Upper lobe of left lung (tissue), 6 donors: ENCODE measurements at places on chromosomes 3 and 15. TPM values are rescaled to one million over a fixed set of nuclear protein-coding genes. Genes with fewer than 3 reads are reported as not detected.

Gene ADAMTS17
- total RNA-seq = 4.6 TPM

Gene C3orf20
- total RNA-seq = not detected

Gene ZCWPW2
- 0.89 TPM for total RNA-seq

Gene CLDN16
- 0.06 TPM for total RNA-seq

Gene GOLGA6B
- not detected for total RNA-seq

Gene MAP6D1
- not detected for total RNA-seq

Gene P2RY14
- total RNA-seq = 6.2 TPM

Gene SLC6A20
- 12.3 TPM for total RNA-seq

Gene FAM107A
- 200 TPM for total RNA-seq

Gene ATP8B4
- total RNA-seq = 4.9 TPM

Gene ETFA
- 67.3 TPM for total RNA-seq

Gene NANOGP8
- 2.0 TPM for total RNA-seq

Gene MAGI1
- 62.3 TPM for total RNA-seq

Gene GOLGA8G
- not detected for total RNA-seq

Gene LRTM1
- not detected for total RNA-seq

Gene CISH
- total RNA-seq = 56.1 TPM

Gene GOLGA6L25
- total RNA-seq = not detected

Gene PRSS50
- total RNA-seq = 0.30 TPM

Gene ATP13A5
- total RNA-seq = 2.1 TPM

Gene OR5H6
- total RNA-seq = not detected

Gene FGD5
- 26.8 TPM for total RNA-seq

Gene GOLGA8S
- not detected for total RNA-seq

Gene SPATA12
- 0.43 TPM for total RNA-seq

Gene FOXL2
- not detected for total RNA-seq

Gene OXNAD1
- total RNA-seq = 7.2 TPM

Gene KLHL40
- not detected for total RNA-seq

Gene IL17RE
- total RNA-seq = 44.8 TPM

Gene TKT
- 445 TPM for total RNA-seq

Gene NLGN1
- 2.3 TPM for total RNA-seq

Gene RPS17
- 1,167 TPM for total RNA-seq

Gene MYZAP
- total RNA-seq = 36.6 TPM

Gene CLRN1
- not detected for total RNA-seq

Gene IQCF5
- not detected for total RNA-seq

Gene GRM2
- 1.0 TPM for total RNA-seq

Gene CADM2
- total RNA-seq = 1.4 TPM

Gene IL5RA
- 7.3 TPM for total RNA-seq

Gene TMEM87A
- 242 TPM for total RNA-seq

Gene ATP2B2
- not detected for total RNA-seq

Gene NCK1
- total RNA-seq = 33.3 TPM

Gene DUOXA2
- total RNA-seq = not detected

Gene TNFAIP8L3
- total RNA-seq = 7.2 TPM

Gene BSN
- 0.67 TPM for total RNA-seq

Gene TP63
- total RNA-seq = 1.6 TPM

Gene PIF1
- total RNA-seq = 4.2 TPM

Gene FXR1
- 133 TPM for total RNA-seq

Gene ANKRD63
- total RNA-seq = not detected

Gene THAP10
- total RNA-seq = 2.1 TPM

Gene CASR
- 0.10 TPM for total RNA-seq

Gene SHC4
- total RNA-seq = 0.20 TPM

Gene LRRC15
- not detected for total RNA-seq

Gene KCNMB3
- total RNA-seq = 2.3 TPM

Gene HTD2
- total RNA-seq = 9.0 TPM

Gene SMARCC1
- 33.1 TPM for total RNA-seq

Gene ARPP21
- total RNA-seq = not detected

Gene GOLGA8T
- 2.0 TPM for total RNA-seq

Gene C3orf70
- total RNA-seq = 1.9 TPM
